ENCODE measurements at places on chromosomes 13 and 19.

DNA sequence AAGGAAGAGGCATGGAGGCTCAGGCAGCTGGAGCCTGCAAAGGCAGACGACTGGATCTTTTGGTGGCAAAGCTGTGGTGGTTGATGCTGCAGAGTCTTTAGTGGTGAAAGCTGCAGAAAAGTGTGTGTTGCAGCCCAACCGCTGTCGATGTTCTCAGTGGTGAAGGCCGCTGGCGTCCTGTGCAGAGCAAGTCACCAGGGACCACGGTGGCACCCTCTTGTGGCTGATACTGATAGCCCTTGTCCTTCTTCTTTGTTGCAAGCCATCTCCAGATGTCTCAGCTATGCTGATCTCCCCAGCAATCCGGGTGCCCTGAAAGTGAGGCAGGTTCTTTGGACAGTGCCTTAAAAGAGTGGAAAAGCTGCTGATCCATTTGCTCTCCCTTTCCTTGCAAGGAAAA lies 610.9 kb upstream of the PCDH9 start:
- no peaks in the 10 kb centered on the region for H3K36me3 ChIP-seq
- no peaks in the 10 kb centered on the region for H3K27me3 ChIP-seq
- no peak for DNase-seq
- no peaks in the 10 kb centered on the region for H3K4me1 ChIP-seq

- H3K4me1 ChIP-seq = peaks cover 10% of the 10 kb centered on the region
- no peak for DNase-seq
- no peak overlapping the region for H3K4me3 ChIP-seq
- no peaks in the 10 kb centered on the region for H3K36me3 ChIP-seq
- no peak overlapping the region for H3K27ac ChIP-seq
Observed at GRCh38 chr19:35226748-35227147, 1.8 kb downstream of the FAM187B start.

- H3K27me3 ChIP-seq = peaks cover 27% of the 10 kb centered on the region
- no peak overlapping the region for H3K27ac ChIP-seq
- no peak overlapping the region for H3K4me3 ChIP-seq
- no peak for DNase-seq
- peaks cover 9% of the 10 kb centered on the region for H3K4me1 ChIP-seq
Observed at GRCh38 chr13:110794209-110794608, 80.7 kb downstream of the ING1 start.

GRCh38 chr13:44726778-44727177 lies 150.6 kb upstream of the TSC22D1 start:
- no peaks in the 10 kb centered on the region for H3K36me3 ChIP-seq
- no peaks in the 10 kb centered on the region for H3K4me1 ChIP-seq
- H3K27me3 ChIP-seq = peaks cover 2% of the 10 kb centered on the region
- DNase-seq = no peak
- no peak overlapping the region for H3K27ac ChIP-seq
- no peak overlapping the region for H3K4me3 ChIP-seq

- no peak overlapping the region for H3K27ac ChIP-seq
- peaks cover 2% of the 10 kb centered on the region for H3K27me3 ChIP-seq
- peaks cover 10% of the 10 kb centered on the region for H3K36me3 ChIP-seq
- H3K4me1 ChIP-seq = no peaks in the 10 kb centered on the region
- no peak overlapping the region for H3K4me3 ChIP-seq
Observed at GRCh38 chr13:94199135-94199534, 280.3 kb downstream of the DCT start.

- peak overlapping the region; percentile 95 for H3K27ac ChIP-seq
- peaks cover 47% of the 10 kb centered on the region for H3K4me1 ChIP-seq
- peaks cover 7% of the 10 kb centered on the region for H3K27me3 ChIP-seq
- no peak for DNase-seq
Observed at GRCh38 chr19:2588081-2588777, 112.3 kb downstream of the GADD45B start.

DNA sequence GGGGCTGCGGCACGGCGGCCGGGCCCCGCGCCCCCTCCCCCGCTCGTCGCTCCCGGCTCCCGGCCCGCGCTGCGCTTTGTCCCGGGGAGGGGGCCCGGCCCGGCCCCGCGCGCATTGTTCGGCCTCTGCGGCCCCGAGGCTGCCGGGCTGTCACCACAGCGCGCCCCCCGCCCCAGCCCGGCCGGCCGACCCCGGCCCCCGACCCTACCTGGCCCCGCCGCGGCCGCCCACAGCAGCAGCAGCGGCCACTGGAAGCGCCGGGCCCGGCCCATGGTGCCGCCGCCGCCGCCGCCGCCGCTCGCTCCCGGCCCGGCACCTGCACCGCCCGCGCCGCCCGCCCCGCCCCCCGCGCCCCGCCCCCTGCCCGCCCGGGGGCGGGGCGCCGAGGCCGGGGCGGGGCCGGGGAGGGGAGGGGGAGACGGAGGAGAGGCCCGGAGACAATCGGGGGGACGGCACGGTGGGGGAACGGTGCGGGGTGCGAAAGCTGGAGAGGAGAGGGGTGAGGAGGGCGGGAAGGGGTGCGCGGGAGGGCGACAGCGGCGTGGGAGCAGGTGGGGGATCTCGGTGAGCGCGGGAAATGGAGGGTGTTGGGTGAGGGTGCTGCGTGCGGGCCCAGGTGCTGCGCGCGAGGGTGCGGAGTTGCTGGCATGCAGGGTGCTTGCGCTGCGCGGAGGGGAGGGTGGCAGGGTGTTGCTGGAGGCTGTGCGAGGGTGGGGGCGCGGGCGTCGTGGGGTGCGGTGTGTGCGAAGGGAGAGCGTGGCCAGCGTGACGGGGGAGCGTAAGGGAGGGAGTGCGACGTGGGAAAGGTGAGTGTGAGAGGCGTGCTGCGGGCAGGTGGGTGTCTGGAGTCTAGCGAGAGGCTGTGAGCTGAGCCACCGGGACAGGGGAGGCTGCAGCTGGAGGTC lies at the start of gene CADM4:
CADM4 (minus strand) TSS at position 332 of the 905 bp plus-strand sequence; CDS start at position 272, 60 bp downstream.
- H3K4me1 ChIP-seq = peaks cover 41% of the 10 kb centered on the region
- DNase-seq = peak; percentile 66
- peaks cover 68% of the 10 kb centered on the region for H3K27me3 ChIP-seq
- peaks cover 11% of the 10 kb centered on the region for H3K36me3 ChIP-seq

- H3K4me3 ChIP-seq = no peak overlapping the region
- DNase-seq = no peak
- H3K27me3 ChIP-seq = peaks cover 16% of the 10 kb centered on the region
- H3K27ac ChIP-seq = no peak overlapping the region
Observed at GRCh38 chr19:35457173-35457572, 9.1 kb downstream of the FFAR2 start.

- H3K27ac ChIP-seq = no peak overlapping the region
- H3K36me3 ChIP-seq = peaks cover 31% of the 10 kb centered on the region
Observed at GRCh38 chr19:17332677-17333581, 1.7 kb downstream of the ANO8 start.

DNA sequence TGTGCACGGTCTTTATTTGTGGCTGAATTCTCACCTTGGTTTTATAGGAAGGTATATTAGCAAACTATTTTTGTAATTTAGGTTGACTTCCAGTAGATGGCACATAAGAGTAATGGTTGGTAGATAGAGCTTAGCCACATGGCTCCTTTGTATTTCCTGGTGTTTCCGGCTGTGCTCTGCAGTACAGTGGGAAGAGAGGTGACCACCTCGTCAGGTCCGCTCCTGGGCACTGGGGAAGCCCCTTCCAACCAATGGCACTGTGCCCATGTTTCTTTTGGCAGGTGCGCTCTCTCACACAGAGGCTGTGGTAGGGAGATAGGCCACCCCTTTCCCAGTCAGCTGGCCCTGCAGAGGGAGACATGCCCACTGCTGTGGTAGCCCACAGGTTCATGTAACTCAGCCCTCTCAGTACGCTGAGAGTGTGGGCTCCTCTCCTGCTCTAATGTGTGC lies 74.3 kb upstream of the ATP12A start:
- no peak for DNase-seq
- H3K4me3 ChIP-seq = no peak overlapping the region
- no peaks in the 10 kb centered on the region for H3K36me3 ChIP-seq
- peaks cover 14% of the 10 kb centered on the region for H3K27me3 ChIP-seq
- no peak overlapping the region for H3K27ac ChIP-seq
- no peaks in the 10 kb centered on the region for H3K4me1 ChIP-seq

DNA sequence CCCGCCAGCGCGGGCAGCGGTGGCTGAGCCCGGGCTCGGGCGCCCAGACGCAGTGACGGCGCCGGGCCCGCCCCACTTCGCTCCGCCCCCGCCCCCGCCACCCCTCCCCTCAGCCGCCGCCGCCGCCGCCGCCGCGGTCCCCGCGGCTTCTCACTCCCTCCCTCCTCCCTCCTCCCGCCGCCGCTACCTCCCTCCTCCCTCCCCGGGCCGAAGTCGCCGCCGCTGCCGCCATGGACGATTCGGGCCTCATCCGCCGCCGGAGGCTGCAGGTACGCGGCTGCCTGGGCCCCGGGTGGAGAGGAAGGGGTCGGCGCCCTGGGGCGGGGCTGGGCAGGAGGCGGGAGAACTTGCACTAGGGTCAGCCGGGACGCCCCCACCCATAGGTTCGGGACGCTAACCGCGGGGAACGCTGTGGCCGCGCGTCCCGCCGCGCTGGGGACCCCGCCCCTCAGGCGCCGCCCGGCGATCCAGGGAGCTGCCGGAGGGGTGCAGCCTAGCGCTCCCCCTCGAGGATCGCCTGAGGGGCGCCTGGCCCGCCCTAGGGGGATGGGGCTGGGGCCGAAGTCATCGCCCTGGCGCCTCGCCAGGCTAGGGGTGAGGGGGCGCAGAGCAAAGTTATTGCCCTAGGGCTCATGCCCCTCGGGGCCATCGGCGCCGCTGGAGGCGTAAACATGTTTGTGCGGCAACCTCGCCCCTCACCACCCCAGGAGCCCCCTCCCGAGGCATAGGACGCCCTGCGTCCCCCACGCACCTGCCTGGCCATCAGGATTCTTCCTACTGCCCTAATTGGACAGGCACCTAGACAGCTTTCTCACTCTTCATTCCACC lies 427 bp downstream of the RTBDN start:
- peaks cover 94% of the 10 kb centered on the region for H3K27me3 ChIP-seq
- peak overlapping the region; percentile 62 for H3K4me3 ChIP-seq
- peak; percentile 65 for DNase-seq
- peaks cover 21% of the 10 kb centered on the region for H3K4me1 ChIP-seq
- no peaks in the 10 kb centered on the region for H3K36me3 ChIP-seq

GRCh38 chr13:98784666-98785065 lies 32.2 kb upstream of the SLC15A1 start:
- H3K27ac ChIP-seq = no peak overlapping the region
- H3K4me1 ChIP-seq = peaks cover 7% of the 10 kb centered on the region
- DNase-seq = no peak
- peaks cover 13% of the 10 kb centered on the region for H3K27me3 ChIP-seq
- no peak overlapping the region for H3K4me3 ChIP-seq

DNA sequence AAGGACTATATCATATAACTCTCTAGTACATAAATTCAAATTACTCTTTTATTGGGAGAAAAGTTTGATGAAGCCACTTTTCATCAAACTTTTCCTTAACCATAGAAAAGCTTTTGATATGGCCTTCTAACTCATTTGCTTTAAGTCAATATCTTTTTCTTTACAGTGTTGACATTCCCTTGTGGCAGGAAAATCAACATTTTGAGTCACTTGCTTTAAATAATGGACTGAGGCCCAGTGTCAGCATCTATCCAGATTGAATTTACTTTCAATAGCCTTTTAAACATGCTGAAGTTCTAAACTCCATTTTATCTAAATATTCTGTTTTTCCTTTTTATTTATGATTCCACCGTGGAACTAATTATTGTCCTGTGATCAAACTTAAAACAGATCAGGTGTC lies 62.7 kb downstream of the PCDH9 start:
- no peaks in the 10 kb centered on the region for H3K36me3 ChIP-seq
- no peak for DNase-seq
- peaks cover 3% of the 10 kb centered on the region for H3K27me3 ChIP-seq
- no peak overlapping the region for H3K27ac ChIP-seq

- no peak overlapping the region for H3K4me3 ChIP-seq
- no peaks in the 10 kb centered on the region for H3K36me3 ChIP-seq
- H3K27ac ChIP-seq = peak overlapping the region; percentile 17
- DNase-seq = peak; percentile 10
- peaks cover 19% of the 10 kb centered on the region for H3K4me1 ChIP-seq
- peaks cover 3% of the 10 kb centered on the region for H3K27me3 ChIP-seq
Observed at GRCh38 chr13:36163809-36164308, 32.7 kb upstream of the DCLK1 start.

- peaks cover 3% of the 10 kb centered on the region for H3K27me3 ChIP-seq
- H3K4me1 ChIP-seq = peaks cover 8% of the 10 kb centered on the region
- peaks cover 19% of the 10 kb centered on the region for H3K36me3 ChIP-seq
- no peak overlapping the region for H3K27ac ChIP-seq
Observed at GRCh38 chr19:14127929-14128509, 8.4 kb downstream of the ASF1B start.

DNA sequence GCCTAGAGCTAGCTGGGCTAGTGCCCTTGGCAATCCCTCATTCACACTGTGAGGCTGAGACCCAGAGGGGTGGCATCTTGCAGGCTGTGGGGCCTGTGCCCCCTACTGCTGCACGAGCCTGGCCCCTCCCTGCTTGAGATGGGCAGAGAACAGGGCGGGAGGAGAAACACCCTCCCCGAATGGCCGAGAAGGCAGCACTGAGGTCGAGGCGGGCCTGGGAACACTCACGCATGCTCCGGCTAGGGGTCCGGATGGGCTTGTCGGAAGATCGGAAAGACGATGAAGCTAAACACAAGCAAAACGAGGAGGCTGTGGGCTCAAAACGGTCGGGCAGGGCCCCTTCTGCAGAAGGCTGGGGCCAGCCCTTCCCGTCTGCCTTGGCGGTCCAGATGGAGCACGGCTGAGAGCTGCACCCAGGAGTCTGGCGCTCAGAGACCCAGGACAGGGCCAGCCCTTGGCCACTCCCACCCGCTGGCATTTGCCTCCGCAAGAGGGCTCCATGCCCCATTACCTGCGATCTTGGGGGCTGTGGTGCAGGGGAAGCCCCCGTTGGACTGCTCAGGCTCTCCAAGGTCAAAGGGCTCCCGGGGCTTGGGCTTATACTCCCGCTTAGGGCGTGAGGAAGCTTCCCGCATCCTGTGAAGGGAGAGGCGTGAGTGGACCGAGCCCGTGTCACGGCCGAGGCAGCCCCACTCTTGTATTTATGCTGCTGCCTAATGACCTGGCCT lies 18.9 kb downstream of the MPND start:
- no peaks in the 10 kb centered on the region for H3K27me3 ChIP-seq
- H3K27ac ChIP-seq = peak overlapping the region; percentile 97
- H3K36me3 ChIP-seq = peaks cover 5% of the 10 kb centered on the region

- no peaks in the 10 kb centered on the region for H3K36me3 ChIP-seq
- no peaks in the 10 kb centered on the region for H3K27me3 ChIP-seq
- no peak overlapping the region for H3K27ac ChIP-seq
- no peak for DNase-seq
Observed at GRCh38 chr13:81406639-81407292, 1065.8 kb upstream of the SPRY2 start.

Measured in nephron progenitor cell (in vitro differentiated cells).